GOT3 (cell line): ENCODE measurements at places on chromosomes 11 and 22.

DNA sequence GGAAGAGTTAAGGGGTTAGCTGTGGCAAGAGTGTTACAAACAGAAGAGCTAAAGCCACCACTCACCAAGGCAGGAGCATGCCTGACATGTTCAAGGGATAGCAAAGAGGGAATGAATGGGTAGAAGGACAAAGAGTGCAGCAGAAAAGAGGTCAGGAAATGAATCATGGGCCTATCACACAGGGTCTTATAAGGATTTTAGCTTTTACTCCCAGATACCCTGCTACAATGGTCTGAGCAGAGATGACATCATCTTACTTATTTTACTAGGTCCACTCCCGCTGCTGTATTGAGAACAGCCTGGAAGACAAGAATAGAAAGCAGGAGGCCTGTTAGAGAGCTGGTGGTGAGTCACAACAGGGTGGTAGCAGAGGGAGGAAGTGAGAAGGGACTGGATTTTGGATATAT lies 9.8 kb downstream of the TRAF6 start:
- DNase-seq: no peak

- no peak for DNase-seq
These were observed 535.1 kb downstream of the TMEM135 start for GRCh38 chr11:87572881-87573280.

DNA sequence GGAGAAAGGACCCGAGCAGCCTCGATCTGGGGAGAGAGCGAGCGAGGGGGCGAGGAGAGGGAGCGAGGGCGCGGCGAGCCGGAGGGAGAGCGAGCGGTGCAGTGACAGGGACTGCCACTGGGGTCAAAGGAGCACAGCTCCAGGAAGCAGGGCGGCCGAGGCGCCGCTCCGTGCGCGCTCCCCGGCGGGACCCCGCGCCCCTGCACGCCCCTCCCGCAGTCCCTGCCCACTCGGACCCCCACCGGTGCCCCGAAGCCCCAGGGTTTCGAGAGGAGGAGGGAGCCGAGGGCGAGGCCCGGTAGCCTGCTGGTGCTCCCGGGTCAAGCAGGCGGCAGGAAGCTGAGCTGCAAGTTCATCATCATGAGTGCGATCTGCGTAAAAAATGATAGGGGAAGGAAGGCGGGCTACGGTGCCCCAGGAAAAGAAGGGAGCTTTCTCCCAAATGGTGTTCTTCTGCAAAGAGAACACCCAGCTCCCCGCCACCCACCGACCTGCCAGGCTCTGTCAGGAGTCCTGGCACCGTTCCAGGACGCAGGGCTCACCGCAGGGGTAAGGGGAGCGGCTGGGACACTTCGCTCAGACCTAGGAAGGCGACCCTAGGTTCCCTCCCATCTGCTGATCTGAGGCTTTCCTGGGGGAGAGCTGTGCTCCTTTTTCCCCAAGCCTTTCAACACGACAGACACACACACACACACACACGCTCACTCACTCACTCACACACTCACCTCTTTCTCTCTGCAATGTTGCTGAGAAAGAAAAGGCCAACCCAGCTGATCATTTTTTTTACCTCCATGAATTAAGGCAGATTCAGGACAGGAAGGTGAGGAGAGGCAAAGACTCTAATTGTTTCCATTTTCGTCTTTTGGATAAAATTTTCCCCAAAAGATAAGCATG lies at the start of gene MPPED2:
Gene MPPED2, minus strand, starts transcription at position 103 of the 894 bp plus-strand sequence. CDS start 5,980 bp downstream, outside the sequence.
- DNase-seq: no peak

- DNase-seq: no peak
These were observed 129.7 kb upstream of the CSNK2A3 start for GRCh38 chr11:11482730-11483129.

DNA sequence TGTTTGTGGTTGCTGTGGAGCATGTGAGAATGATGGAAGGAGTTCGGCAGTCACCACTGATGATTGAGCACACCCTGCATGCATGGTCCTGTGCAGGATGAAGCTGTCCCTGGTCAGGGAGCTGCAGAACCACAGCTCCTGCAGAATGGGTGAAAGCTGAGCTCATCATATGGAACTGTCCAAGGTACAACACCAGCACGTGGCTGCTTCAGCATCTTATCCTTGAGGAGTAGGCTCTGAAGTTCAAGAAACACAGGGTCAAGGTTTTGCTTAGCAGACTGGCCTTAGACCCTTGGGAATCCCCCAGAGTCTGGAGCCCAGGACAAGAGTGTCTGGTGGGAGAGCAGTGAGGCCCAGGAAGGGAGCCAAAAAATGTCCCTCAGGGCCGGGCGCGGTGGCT lies 182.4 kb upstream of the LARGE1 start:
- no peak for DNase-seq

DNA sequence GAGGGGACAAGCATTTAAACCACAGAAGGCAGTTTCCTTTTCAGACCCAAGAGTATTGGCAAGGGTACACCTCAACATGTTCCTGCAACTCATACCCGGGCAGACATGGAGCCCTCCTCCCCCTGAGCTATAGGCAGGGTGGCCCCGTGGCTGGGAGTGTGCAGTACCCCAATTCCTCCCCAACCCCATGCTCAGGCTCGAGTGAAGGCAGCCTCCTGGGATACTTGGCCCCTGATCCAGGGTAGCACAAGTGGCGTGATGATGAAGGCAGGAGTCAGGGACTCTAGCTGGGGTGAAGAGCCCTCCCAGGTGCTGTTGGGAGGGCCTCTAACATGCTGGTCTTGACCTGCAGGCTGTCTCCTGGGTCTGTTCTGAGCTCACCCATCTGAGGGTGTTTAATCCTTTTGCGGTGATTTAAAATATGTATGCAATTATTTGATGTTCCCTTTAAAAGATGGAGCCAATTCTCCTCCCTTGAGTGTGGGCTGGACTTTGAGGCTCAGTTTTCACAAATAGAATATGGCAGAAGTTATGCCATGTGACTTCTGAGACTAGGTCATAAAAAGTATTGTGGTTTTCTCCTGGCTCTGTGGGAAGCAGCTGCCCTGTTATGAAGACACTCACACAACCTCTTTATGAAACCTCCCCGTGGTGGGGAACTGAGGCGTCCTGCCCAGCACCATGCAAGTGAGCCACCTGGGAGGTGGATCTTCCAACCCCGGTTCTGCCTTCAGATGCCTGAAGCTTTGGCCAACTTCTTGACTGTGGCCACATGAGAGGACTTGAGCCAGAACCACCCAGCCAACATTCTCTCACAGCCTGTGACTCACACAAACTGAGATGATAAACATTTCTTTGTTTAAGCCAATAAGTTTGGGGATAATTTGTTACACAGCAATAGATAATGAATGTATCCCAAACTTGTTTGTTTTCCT lies 54.7 kb upstream of the NECTIN1 start:
- no peak for DNase-seq

DNA sequence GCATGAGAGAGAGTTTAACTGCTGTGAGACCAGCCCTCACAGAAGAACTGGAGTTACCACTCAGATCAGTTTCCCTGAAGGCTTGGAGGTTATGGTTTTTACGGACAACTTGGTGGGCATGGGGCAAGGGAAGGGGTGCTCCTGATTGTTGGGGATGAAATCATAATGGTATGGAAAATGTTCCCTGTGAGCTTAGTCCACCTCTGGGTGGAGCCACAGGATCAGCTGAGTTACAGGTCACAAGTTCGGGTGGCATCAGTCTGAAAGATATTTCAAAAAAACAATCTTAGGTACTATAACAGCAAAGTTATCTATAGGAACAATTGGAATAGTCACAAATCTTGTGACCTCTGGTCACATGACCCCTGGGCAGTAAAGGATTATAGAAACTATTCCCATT lies 162.9 kb downstream of the DLG2 start:
- no peak for DNase-seq

DNA sequence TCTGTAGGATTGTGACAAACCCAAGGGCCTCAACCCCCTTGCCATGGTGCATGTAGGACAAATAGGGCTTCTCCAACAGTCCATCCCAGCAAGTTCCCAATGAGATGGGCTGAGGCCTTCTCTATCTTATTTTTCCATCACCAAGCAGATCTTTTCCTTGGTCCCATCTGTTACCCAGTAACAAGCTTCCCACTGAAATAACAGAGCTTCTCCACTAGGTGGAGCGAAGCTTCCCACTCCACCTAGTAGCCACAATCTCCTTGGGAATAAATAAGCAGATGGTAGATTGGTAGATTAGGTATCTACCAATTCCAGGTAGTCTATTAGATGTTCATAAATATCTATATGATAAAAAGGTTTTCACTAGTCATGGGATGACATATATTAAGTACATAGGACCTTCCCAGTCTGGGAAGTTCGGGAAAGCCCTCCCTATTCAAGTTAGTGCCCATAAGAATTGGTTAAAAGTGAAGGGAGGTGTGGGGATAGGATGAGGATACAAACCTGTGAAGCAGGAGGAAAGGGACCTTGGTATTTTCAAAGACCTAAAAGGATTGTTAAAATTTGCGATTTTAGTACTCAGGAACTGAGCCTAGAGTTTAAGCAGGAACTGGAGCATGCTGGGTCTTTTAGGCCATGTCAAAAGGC lies 5.9 kb upstream of the OR52L1 start:
- DNase-seq: no peak

DNA sequence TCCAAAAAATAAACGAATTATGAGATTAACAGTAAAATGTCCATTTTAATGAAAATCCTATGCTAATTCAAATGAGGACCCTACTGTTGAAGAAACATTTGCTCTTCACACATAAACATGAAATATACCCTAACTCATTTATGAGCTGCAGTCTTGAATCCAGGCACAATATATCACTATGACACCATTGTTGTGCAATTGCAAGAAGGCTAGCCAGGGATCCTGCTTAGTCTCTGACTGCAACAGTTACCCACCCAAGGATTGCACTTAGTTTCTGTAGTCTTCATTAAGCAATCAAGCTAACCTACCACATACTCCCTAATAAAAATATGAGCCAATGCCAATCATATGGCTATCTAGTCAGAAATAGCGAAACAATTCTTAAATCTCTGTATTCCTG lies 981.0 kb upstream of the FAT3 start:
- no peak for DNase-seq

- DNase-seq: no peak
These were observed 503.4 kb downstream of the DLG2 start for GRCh38 chr11:85123752-85124231.

DNA sequence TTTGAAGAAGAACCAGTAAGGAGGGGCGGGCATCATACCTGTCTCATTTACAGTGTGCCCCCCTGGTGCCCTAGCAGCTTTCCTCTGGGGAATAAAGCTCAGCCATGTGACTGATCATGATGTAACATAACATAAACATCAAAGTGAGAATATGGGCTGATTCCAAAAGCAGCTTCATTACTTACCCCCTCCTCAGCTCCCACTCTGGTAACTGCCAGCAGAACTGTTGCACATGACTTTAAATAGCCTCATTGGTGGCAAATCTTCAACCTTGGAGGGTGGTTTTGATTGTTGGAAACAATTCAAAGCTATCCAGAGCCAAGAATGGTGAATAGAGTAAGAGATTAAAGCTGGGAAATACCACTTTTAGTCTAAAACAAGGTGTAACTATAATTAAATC lies 384.6 kb downstream of the BUD13 start:
- no peak for DNase-seq

DNA sequence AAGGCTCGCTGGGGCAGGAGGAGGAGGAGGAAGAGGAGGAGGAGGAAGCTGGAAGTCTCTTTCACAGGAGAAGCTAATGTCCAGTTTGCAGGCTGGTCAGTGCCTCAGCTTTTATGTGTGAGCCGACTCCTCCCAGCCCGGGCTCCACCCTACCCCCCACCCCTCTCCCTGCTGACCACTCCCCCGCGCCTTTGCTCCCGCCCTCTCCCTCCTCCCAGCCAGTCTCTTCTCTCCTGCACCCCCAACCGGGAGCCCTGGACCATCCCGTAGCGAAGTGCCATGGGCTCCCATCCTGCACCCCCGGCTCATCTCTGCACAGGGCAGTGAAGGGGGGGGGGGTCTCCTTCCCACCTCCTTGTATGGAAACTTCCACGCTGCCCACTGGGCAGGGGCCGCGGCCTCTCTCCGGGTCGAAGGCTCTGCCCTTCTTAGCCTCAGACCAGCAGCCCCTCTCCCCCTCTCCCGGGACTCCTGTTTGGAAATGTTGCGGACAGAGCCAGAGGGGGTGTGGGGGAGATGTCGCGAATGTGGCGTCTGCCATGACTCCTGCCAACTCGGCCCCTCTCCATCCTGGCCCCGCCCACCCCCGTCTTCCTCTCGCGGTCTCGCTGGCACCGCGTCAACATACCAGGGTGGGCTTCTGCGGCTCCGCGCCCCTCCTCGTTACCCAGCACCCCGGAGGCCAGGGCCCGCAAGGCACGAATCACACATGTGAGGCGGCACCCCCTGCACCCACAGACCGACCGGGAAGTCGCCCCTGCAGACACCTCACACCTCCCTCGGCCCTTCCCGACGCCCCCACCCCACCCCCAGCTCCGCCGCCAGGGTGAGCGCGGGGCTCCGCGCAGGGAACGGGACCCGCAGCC lies 1.8 kb downstream of the IGF2 start:
- no peak for DNase-seq

- DNase-seq: no peak
These were observed 140.5 kb upstream of the PLET1 start for GRCh38 chr11:112401036-112401769.

DNA sequence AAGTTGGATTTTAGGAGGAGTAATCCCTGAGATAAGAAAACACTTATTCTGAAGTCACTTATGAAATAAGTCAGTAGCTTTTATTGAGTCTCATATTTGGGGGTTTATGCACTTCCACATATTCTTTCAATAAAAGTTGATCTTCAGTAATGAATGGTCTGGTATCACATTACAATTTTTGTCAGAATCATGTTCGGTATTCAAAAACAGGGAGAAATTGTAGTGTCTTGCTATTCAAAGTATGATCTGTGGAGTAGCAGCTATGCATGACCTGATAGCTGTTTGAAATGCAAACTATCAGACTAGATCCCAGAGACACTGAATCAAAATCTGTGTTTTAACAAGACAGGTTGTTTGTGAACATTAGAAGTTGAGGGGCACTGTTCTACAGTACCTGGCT lies 857.6 kb downstream of the METTL15 start:
- no peak for DNase-seq

- DNase-seq: no peak
These were observed 496 bp downstream of the EHBP1L1 start for GRCh38 chr11:65576232-65576866.

- DNase-seq: no peak
These were observed at the start of gene ANO5 for GRCh38 chr11:22192642-22193347. TSS of gene ANO5 (plus strand) at chr11:22193085. CDS start at chr11:22193493, 408 bp downstream.

- DNase-seq: no peak
These were observed 191.6 kb upstream of the CADM1 start for GRCh38 chr11:115695677-115696364.

GRCh38 chr11:84687433-84687832 lies 939.7 kb downstream of the DLG2 start:
- DNase-seq: no peak

- DNase-seq: no peak
These were observed 4.3 kb upstream of the OR51V1 start for GRCh38 chr11:5204787-5205186.

DNA sequence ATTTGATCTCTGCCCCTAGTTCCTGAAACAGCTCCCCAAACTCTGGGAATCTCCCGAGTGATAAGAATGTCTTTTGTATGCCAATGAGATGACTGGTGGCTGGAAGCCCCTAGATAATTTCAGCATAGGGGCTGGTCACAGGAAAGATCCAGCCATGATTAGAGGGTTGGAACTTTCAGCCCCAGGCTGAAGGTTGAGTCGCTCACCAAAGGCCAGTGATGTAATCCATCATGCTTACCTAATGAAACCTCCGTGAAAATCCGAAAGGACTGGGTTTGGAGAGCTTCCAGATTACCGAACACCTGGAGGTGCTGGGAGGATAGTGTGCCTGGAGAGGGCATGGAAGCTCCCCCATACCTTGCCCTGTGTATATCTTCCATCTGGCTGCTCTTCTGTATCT lies 26.0 kb downstream of the LRRC32 start:
- DNase-seq: no peak
